ENCODE measurements at places on chromosomes 11 and 22.

GRCh38 chr22:45582236-45582954 lies 79.7 kb downstream of the FBLN1 start:
- DNase-seq, result no peak

GRCh38 chr22:47171441-47172221 lies 409.2 kb downstream of the TBC1D22A start:
- no peak for DNase-seq

DNA sequence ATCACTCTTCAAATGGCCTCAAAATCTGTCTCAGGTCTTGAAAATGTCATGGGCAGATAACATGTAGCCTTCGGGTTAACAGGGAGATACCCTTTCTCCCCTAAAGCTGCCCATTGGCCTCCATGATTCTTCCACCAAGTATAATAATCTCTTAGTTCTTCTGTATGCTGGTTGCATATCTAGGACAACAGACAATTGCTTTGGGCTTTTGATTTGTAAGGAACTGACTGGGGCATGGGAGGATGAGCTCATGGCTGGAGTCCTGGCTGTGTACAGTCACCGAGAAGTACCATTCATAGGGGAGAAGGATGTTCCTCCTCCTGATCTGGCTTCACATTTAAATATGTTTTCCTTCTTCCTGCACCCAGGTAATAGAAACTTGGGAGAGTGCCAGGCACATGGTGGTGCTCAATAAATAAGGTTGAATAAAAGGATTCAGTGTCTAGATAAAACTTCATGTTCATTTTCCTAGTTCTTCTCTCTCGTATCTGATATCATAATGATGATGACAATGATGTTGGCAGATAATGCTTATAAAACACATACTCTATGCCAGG lies 2.8 kb upstream of the AMPD3 start:
- no peak for DNase-seq

DNA sequence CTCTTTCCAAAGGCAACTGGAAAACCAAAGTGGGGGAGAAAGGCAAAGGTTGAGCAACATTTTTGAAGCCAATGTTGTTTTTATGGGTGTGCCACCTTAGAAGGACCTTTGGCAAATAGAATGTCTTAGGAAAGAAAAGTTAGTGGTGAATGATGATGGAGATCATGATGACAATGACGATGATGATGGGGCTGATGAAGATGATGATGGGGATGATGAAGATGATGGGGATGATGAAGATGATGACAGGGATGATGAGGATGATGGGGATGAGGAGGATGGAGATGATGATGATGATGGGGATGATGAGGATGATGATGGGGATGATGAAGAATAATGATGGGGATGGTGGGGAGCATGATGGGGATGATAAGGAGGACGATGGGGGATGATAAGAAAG lies 78.4 kb upstream of the MTMR2 start:
- no peak for DNase-seq

- DNase-seq, result no peak
Observed at GRCh38 chr11:65083134-65083833, 556 bp downstream of the CDCA5 start.

GRCh38 chr11:46895821-46896220 lies 22.5 kb downstream of the LRP4 start:
- no peak for DNase-seq

DNA sequence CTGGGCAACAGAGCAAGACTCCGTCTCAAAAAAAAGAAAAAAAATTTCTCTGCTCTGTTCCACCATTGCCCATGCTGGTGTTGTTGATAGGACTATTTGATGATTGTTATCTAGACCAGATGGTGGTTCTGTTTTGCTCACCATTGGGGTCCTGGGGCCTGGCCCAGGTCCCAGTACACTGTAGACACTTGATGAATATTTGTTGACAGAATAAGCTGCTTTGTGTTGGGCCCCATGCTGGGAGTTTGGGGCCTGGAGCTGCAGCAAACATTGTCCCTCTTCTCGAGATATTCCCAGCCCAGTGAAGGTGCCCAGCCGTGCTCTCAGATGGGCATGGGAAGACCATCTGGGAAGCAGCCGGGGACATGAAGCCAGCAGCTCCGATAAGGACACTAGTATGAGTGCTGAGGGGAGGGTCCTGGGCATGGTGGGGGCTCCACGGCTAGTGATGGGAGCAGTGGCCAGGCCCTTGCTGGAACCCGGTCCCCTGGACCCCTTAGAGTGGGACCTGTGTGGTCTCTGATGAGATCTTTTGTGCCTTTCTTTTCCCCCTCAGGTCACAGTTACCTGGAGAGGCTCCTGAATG lies 13.6 kb downstream of the INCENP start:
- no peak for DNase-seq

GRCh38 chr11:32549611-32550187 lies 33.9 kb upstream of the EIF3M start:
- no peak for DNase-seq

- no peak for DNase-seq
Observed at GRCh38 chr11:79404806-79405205, 36.0 kb downstream of the TENM4 start.

GRCh38 chr22:32761251-32761903 lies 40.1 kb upstream of the TIMP3 start:
- DNase-seq, result no peak

GRCh38 chr11:123413636-123414035 lies 16.4 kb upstream of the GRAMD1B start:
- no peak for DNase-seq

DNA sequence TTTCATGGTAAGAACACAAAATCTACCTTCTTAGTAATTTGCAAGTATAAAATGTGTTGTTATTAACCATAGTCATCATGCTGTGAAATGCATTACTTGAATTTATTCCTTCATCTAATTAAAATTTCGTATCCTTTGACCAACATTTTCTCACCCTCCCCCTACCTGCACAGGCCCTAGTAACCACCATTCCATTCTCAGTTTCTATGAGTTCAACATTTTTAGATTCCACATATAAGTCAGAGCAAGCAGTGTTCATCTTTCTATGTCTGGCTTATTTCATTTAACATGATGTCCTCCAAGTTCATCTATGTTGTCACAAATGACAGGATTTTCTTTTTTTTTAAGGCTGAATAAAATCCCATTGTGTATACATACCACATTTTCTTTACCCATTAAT lies 43.5 kb upstream of the CCDC179 start:
- no peak for DNase-seq

GRCh38 chr22:47047321-47048122 lies 285.1 kb downstream of the TBC1D22A start:
- DNase-seq, result no peak

- no peak for DNase-seq
Observed at GRCh38 chr11:36123336-36124101, 165.7 kb downstream of the COMMD9 start.

DNA sequence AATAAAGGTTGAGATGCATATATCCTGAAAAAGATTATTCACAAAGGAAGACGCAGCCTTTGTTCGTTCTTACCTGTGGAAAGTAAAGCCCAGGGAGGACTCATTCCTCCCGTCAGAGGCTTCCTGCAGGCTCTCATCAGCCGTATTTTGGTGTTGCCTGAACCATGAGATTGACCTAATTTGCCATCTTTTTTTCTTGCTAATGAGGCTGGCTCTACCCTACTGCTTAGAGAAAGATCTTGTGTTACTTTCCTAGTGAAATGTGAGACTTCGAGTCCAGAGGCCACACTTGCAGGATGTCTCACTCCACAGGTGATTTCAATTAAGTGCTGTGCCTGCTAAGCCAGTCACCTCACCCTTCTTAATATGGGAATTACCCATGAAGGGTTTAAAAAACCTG lies 269.9 kb downstream of the NTM start:
- no peak for DNase-seq

DNA sequence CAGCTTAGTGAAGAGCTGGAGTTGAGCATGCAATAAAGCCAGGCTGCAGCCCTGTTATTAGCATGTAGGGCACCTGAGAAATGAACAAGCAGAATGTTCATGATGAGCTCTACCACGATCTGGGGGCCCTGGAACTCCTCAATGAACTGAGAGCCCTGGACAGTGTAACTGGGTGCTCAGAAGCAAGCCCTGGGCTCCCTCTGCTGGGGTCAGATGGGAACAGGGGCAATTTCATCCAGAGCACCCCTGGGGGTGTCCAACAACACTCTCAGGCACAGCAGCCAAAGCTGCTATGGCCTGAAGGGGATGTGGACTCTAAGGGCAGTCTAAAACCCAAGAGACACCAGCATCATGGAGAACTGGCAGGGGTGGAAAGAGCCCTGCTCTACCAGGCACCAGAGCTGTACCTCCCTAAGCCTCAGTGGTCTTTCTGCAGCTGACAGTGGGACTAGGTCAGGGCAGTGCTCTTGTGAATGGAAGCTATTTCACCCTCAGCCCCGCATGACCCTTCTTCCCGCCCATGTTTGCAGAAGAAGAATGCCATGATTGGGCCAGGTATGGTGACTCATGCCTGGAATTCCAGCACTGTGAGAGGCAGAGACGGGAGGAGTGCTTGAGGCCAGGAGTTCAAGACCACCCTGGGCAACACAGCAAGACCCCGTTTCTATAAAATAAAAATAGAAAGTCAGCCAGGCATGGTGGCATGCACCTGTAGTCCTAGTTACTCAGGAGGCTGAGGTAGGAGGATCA lies 28.9 kb downstream of the THOC5 start:
- DNase-seq, result no peak

DNA sequence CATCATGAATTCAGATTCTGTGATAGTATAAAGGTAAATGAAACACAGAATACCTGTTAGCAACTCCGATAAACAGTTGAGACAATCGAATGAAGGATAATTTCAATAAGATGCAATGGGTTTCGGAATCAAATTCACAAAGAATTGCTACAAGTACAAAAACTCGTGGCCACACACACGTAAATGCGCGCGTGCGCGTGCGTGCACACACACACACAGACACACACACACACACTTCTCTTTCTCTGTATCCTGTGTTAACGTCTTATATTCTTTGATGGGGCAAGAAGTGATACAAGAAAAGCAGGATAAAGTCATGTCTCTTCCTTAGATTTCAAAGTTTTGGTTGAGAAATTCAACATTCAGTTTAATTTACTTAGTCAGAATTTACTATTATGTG lies 57.2 kb downstream of the FOLH1 start:
- no peak for DNase-seq

- DNase-seq, result no peak
Observed at GRCh38 chr11:82118946-82119345, 614.7 kb downstream of the FAM181B start.

- DNase-seq, result no peak
Observed at GRCh38 chr11:66443602-66444001, 5.0 kb upstream of the MRPL11 start.

GRCh38 chr11:102422817-102423712 lies 29.5 kb downstream of the TMEM123 start:
- no peak for DNase-seq

GRCh38 chr11:131301306-131301705 lies 69.1 kb upstream of the NTM start:
- DNase-seq, result no peak

- DNase-seq, result peak; percentile 36
Observed at GRCh38 chr11:13343931-13344717, 66.5 kb downstream of the BMAL1 start.

- DNase-seq, result no peak
Observed at GRCh38 chr11:91199866-91200265, 977.0 kb upstream of the CHORDC1 start.

DNA sequence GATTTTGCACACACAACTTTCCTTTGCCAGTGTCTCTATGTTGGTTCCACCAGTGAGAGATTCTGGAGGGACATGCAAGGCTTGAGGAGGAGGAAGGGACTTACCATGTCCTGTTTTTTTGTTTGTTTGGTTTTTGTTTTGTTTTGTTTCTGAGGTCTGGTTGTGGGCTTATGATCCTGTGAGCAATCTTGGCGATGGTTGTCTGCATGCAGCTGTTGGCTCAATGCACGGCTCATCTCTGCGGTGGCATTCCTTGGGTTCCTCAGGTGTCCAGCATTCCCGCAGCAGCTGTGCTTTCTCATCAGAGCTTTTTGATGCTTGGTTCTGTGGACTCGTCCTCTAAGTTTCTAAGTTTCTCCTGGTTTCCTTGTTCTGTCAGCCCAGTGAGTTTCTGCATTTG lies 4.8 kb upstream of the NNMT start:
- no peak for DNase-seq

DNA sequence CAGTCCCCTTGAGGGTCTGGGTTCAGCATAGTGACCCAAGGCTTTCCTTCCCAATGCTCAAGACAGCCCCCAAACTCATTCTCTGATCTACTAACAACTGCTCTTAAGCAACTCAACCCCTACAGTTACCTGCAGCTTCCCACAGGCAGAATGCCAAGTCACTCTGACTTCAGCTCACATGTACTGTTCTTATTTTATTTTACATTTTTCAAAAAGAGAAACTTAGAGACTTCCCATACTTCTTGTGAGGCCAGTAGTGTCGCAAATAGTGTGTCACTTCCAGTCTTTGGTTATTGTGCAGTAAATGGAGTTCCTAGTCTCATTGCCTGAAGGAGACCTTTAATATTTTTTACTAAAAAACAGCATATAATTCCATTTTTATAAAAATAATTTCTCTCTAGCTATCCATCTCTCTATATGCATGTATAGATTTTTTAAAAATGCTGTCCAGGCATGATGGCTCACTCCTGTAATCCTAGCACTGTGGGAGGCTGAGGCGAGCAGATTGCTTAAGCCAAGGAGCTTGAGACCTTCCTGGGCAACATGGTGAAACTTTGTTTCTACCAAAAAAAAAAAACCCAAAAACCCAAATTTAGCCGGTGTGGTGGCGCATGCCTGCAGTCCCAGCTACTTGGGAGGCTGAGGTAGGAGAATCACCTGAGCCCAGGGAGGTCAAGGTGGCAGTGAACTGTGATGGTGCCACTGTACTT lies 41.8 kb downstream of the ENTHD1 start:
- DNase-seq, result no peak

DNA sequence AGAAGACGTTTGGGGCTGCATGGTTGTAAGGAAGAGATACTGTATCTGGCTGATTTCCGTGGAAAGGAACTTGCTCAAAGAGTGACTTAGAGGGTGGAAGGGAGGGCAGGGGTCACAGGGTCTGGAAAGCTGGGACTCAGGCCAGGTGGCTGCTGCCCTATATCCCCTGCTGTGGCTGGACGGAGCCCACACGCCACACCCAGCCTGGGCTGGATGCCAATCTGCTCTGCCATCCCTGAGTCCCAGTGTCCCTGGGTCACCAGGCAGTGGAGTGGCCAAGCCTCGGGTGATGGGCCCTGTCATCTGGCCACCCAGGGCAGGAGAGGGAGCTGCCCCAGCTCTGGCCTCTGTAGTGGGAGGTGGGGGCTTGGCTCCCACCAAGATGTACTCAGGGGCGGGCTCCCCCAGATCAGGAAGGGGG lies 26.5 kb upstream of the KRTAP5-7 start:
- DNase-seq, result no peak

DNA sequence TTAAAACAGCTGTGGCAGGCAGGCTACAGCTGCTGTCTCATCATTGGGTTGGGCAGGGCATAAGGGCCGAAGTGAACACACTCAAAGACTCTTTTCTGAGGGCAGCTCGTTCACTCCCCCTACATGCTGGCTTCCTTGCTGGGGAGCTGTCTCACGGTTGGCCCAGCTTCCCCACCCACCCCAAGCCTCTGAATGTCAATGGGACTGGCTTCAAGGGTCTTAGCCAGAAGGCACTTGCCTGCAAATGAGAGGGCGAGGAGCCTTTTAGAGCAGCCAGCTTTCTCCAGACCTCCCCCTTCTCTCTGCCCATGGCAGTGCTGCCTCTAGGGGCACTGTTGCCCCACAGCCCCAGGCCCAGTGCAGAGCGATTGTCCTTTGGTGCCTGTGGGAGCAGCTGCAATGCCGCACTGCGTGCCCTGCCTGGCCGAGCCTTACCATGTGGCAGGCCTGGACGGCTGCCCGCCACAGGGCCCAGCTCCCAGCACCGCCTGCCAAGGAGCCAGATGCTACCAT lies 94.7 kb upstream of the RASSF10 start:
- DNase-seq, result no peak
